Activated B cell treated with CpG ODN at 0.5 μM for 24 hours (primary cell): ENCODE measurements at places on chromosomes 6 and 20.

DNA sequence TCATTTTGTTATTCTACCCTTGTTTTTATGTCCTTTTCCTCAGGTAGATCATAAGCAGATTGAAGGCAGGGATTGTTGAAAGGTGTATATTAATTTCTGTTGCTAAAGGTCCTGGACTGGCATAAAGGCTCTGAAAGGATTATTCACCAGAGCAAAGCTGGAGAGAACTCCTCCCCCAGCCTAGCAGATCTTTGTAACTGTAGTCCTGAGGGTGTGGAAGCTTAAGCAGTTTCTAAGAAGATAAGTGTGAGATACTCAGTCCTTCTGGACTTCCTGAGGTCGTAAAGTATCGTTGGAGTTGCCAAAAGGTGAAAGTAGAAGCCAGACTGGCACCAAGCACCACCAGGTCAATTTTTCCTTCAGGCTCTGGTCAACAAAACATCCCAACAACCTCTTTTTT, 24.2 kb downstream of the CGA start:
- no peak for DNase-seq
- no peaks in the 10 kb centered on the region for H3K27me3 ChIP-seq
- H3K4me1 ChIP-seq = peaks cover 5% of the 10 kb centered on the region
- no peak overlapping the region for H3K4me3 ChIP-seq
- no peaks in the 10 kb centered on the region for H3K36me3 ChIP-seq

GRCh38 chr6:48318670-48319069, 207.7 kb upstream of the PTCHD4 start:
- H3K27me3 ChIP-seq = no peaks in the 10 kb centered on the region
- no peak for DNase-seq
- H3K36me3 ChIP-seq = no peaks in the 10 kb centered on the region
- no peak overlapping the region for H3K4me3 ChIP-seq

DNA sequence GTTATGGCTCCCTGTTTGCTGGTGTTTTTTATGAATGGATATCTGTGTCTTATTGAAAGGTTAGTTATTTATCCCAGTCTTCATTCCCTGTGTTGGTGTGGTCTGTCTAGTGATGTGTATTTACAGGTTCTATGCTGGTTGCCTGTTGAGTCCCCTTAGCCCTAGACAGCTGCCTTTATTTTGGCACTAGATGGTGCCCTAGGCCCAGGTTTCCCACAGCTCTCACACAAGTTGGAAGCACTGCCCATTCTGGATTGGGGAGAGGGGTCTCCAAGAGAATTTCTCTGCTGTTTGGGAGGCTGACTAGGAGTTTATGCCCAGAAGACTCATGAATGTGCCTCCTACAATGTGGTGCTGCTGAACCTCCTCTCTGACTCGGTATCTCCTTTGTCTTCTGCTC, 12.4 kb downstream of the GRM1 start:
- no peak overlapping the region for H3K27ac ChIP-seq
- no peaks in the 10 kb centered on the region for H3K4me1 ChIP-seq
- no peak overlapping the region for H3K4me3 ChIP-seq
- H3K36me3 ChIP-seq = no peaks in the 10 kb centered on the region
- H3K27me3 ChIP-seq = no peaks in the 10 kb centered on the region
- no peak for DNase-seq

DNA sequence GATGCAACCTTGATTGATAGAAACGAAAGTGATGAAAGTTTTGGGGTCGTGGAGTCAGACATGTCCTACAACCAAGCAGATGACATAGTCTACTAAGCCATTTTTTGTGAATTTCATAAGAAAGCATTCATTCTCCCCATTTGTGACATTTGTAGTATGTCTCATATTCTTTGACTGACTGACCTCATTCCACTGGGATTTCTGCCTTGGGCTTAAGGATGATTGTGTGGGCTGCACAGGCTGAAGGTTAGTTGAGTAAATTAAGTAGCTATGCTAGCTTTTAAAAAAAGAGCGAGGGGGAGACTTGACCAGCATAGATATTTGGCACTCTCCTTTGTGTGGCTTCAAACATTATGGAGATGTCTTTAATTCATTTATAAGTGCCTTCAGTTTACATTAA, 28.9 kb downstream of the STMND1 start:
- no peaks in the 10 kb centered on the region for H3K4me1 ChIP-seq
- peaks cover 2% of the 10 kb centered on the region for H3K27me3 ChIP-seq
- no peak overlapping the region for H3K27ac ChIP-seq
- no peak overlapping the region for H3K4me3 ChIP-seq
- H3K36me3 ChIP-seq = no peaks in the 10 kb centered on the region
